Putamen (tissue), 1 donor: ENCODE measurements at places on chromosomes 7 and 10.

DNA sequence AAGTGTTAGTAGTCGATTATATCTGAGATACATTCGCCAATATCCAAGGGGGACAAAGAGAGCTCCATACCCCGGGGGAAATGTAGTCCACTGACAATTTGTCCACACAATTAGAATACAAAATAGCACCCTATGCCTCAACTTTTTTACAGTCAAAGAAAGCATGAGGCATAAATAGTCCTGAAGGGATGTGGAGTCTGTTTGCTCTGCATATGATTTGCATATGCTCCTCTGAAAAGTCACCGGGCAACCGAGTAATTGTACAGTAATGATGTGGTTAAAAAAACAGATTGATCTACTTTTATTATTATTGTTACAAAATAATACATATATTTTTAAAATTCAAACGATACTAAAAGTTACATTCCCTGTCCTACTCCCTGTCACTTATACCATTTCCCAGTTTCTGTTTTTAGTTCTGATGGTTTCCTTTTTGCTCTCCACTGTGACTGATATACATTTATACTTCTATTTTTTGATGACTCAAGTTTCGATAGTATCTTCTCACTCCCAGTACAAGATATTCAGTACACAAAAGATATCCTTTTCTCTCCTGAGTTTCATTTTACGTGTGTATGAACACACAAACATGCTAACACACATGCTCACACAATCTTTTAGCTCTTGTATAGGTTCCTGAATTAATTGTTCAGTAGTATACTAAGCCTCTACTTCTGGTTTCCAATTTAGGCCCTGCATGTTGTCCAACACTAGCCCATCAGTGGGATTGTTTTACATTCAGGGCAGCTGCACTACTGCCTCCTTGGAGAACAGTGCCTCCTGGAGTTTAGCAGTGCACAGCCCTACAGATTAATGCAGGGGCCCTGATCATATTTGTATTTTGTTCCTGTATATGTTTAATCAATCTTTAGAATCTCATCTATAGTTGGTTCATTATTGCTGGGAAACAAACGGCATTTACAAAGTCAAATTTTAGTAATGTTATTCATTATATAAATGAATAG is 130.9 kb downstream of the TES start:
- no peak for DNase-seq

DNA sequence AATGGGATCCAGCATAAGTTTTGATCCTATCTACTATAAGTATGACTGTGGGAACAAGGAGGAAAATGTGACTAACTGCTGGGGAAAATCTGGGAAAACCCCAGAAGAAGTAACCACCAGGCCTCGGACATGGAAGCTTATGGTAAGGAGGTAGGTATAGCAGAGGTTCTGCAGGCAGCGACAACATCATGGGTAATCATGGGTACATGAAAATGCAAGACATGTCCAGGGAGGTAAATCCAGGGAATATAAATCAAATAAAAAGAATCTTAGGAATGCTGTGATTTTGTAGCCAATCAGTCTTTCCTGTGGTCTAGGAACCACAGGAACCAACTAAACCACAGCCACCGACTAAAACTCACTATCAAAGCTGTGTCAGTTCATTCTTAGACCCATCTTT is 168.3 kb upstream of the NPY start:
- no peak for DNase-seq

DNA sequence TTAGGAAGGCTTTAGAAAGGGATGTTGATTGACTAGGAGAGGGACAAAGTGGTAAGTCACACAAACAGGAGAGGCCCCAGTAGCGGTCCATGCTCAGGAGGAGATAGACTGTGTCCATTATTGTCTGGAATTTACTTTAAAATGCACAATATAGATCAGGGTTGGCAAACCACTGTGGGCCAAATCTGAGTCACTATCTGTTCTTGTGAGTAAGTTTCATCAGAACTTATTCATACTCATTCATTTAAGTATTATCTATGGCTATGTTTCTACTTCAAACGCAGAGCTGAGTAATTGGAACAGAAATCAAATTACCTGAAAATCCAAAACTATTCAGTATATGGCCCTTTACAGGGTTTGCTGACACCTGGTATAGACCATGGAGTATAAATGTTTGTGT is 166.5 kb downstream of the COL28A1 start:
- DNase-seq = no peak

DNA sequence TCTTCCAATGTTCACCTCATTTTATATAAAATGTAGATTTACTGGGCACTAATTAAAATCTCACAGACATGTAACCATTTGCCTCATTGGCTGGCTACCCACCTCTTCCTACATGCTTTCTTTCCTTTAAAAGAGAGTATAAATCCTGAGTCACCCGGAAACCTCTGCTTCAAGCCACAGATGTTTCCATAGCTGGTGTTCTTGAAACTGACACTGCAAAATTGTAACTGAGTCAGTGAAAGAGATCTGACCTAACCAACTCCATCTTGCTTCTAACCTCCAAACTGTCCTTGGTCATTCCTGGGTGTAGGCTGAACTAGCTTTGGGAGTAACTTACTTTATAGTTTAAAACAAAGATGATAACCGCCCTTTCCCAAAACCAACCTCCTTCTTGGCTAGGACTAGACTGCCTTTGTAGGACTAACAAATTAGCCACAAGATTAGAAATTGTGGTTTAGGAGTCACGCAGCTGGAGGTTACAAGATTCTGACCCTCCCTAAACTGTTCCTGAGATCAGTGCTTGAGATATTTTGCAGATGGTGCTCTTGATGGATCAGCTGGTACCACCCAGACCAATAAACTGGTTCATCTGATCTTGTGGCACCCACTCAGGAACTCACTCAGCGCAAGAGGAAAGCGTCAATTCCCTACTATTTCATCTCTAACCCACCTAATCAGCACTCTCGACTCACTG is 33.5 kb downstream of the SVOPL start:
- DNase-seq = no peak

DNA sequence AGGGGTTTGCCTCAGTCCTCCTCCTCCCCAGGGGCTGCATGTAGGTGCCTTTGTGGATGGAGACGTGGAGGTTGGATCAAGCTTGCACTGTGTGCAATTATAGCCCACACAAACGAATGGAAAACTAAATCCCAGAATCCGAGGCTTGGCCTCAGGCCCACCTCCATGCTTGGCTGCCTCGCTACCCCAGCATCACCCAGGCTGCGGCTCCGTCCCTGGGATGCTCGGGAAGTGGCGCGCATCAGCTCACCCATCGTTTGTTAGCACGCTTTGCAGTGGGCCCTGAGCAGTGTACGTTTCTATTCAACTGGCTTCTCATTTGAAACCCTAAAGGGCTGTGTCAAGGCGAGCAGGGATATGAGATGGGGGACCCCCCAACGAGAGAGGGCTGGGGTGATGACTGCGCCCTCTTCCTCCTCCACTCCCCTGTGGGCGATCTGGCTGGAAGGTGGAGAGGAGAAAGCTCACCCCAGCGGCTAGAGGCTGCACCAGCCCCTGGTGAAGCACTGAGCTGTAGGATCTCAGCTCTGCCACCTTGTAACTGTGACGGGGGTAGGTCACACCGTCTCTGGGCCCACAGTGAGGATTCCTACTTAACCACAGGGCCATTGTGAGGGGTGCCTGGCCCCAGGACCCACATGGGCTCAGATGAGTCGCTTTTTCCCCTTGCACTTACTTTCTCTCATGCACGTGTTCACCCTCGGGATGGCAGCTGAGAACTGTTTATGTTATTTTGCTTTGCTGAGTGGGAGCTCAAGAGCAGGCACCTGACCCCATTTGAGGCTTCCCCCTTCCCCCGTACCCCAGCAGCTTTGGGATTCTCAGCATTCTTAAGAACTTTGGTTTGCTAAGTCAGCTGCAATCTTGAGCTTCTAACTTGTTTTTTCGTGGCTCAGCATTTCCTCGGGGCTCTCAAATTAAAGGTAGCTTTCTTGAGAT is 12.7 kb upstream of the BTBD16 start:
- no peak for DNase-seq

DNA sequence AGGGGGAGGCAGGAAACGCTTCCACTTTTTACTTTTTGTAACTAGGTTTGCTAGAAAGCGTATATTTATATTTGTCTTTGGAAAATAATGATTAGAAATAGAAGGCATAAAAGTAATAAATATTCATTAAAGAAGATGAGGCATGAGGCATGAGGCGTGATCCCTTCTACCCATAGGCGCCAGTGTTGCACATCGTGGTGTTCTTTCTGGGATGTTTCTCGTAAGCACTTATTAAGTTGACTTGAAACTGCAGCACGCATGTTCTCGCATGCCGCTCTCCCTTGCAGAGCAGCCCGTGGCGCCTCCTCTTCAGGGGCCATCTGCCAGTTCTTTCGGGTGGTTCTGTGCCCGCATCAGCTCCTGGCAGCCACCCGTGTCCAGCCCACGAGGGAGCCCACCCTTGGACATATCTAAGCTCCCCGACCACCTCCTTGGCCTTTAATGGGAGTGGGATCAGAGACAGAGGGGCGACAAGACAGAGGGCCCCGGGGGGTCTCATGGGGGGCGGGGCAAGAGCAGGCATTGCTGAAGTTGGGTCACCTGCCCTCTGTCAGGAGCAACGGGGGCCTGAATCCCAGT is 28.5 kb upstream of the CSGALNACT2 start:
- no peak for DNase-seq

- DNase-seq = no peak
Observed at GRCh38 chr10:47458466-47459154, 25.3 kb downstream of the ANXA8 start.

GRCh38 chr7:77498659-77499379 is 38.3 kb upstream of the PTPN12 start:
- DNase-seq = no peak

DNA sequence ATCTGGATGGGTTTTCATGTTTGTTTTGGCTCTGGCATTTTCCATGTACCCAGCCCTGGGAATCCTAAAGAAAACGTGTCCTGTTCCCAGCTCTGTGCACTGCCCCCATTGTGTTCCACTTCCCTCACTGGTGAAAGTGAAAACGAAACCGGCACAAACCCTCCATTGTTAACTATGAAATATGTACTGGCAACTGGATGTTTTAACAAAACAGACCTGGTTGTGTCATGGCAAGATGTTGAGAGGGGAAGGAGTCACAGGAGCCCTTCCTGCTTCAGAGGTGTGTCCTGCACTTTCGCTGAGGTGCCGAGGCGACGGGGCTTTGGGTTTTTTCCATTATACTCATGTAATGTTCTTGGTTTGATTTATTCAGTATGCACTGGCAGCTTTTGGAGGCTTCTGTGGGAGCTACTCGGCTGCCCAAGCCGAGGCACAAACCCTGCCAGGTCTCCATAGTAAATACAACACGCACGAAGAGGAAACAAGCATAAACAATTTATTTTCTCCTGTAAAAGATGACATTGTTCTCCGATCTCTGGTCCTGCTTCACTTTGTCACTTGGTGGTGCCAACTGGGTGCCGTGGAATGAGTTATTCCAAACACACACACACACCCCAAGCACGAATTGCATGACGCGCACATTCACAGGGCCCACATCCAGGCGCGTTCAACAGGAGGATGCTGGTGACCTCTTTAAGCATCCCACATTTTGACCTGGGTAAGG is 118.2 kb downstream of the CDK6 start:
- DNase-seq = peak; percentile 85

DNA sequence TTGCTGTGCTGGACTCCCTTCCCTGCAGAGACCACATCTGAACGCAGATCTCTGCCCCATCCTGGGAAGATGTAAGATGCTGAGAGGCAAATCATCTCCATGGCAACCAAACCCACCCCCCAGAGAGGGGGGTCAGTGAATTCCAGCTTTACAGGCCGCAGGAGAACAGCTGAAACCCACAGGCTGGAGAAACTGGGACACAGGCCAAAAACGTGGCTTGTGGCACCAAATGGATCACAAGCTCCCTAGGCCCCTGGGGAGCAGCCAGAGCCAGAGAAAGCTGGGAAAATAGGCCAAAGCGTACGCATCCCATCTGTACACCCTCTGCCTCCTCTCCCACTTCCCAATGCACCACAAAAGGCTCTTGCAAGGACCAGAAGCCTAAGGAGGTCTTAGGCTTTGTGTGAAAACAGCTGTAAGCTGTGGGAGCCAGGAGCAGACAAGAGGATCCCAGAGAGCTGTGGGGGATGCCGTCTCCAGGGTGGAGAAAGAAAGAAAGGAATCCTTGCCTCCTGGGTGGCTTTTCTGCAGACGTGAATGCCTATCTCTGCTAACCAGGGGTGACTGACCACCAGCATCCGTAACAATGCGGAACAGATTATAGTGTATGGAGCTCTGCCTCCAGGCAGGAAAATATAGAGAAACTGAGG is 59.5 kb downstream of the TMEM130 start:
- no peak for DNase-seq

- no peak for DNase-seq
Observed at GRCh38 chr7:94174956-94175355, 170.8 kb upstream of the BET1 start.

- DNase-seq = no peak
Observed at GRCh38 chr7:156179872-156180390, 367.7 kb upstream of the SHH start.

- no peak for DNase-seq
Observed at GRCh38 chr7:2687338-2687869, 598 bp upstream of the AMZ1 start.

- no peak for DNase-seq
Observed at GRCh38 chr7:2968616-2969397, 74.9 kb downstream of the CARD11 start.

GRCh38 chr7:105677817-105678573 is 96.7 kb upstream of the EFCAB10 start:
- no peak for DNase-seq

- no peak for DNase-seq
Observed at GRCh38 chr7:103577059-103577458, 131.1 kb upstream of the SLC26A5 start.

- no peak for DNase-seq
Observed at GRCh38 chr7:44282601-44283171, 42.7 kb downstream of the CAMK2B start.

DNA sequence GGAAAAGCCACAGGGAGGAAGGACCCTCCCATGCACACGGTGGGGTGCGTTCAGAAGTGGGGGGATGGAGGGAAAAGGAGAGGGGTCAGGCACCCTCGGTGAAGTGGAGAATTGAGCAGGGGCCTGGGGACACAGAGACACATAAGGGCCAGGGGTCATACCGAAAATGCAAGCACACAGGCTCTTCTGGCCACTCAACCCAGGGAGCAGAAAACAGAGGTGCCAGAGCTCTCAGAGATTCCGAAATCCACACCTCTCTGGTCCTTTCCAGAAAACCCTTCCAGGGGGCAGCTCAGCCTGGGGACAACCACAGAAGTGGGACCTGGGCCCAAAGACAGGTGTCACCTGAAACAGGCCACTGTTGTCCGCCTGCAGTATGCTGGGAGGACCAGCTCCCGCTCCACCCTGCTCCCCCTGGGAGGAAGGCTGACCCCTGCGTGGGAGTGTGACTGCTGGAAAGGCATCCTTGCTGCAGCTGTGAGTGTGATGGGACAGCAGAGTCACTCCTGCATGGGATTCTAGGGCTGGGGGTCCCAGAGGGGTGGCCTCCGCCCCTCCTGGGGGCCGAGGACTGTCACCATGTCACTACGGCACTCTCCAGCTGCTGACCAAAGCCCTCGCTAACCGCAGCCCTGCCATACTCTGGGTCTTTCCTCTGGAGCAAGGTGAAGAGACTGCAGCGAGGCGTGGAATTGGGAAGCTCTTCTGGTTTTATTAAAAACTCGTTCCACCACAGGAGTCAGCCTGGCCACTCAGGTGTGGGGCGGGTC is 63.1 kb downstream of the TMEM209 start:
- DNase-seq = no peak

GRCh38 chr10:74488907-74489306 is 337.5 kb upstream of the KAT6B start:
- DNase-seq = no peak

- no peak for DNase-seq
Observed at GRCh38 chr10:18665815-18666558, 6.8 kb downstream of the ARL5B start.
